SJCRH30 (cell line): ENCODE measurements at places on chromosomes 2 and 18.

- DNase-seq = no peak
Observed at GRCh38 chr2:39215545-39215944, 28.2 kb downstream of the CDKL4 start.

DNA sequence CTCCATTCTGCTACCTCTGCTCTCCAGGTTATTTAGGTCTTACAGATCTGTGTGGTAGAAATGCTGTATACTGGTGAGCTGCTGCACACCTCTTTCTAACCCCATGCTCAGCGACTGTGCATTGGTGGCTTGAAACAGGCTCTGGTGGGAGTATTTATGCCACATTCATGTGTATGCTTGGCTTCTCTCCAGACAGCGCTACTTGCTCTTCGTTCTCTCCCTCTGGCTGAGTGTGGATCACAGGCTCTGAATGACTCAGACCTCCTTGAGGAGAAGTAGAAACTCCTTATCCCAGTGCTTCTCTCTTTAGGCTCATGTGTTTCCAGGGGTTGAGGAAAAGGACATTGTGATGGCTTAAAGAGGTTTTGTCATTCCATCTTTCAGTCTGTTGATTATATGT, 54.9 kb downstream of the FHOD3 start:
- no peak for DNase-seq

GRCh38 chr2:70854411-70854810, 18.8 kb upstream of the CD207 start:
- DNase-seq = no peak

DNA sequence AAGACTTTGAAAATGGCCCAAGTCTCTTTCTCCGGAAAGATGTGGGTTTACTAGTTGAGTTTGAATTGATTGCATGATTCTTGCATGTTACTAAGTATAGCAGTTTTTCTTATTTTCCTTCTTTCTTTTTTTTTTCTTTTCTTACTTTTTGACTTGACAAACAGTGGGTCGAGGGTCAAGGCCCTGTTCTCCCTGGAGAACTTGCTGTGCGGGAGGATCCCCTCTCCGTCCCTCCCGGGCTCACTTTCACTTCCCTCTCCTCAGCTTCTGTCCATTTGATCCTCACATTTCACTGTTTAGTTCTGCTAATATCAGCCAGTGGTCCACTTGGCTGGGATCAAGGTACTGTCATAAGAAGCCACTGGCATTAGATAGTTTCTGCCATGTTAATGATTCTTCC, 767.4 kb downstream of the TDRD15 start:
- no peak for DNase-seq

- no peak for DNase-seq
Observed at GRCh38 chr18:35497027-35497369, 762 bp downstream of the INO80C start.

GRCh38 chr18:76273036-76273545, 222.0 kb downstream of the ZNF516 start:
- no peak for DNase-seq

- no peak for DNase-seq
Observed at GRCh38 chr2:223047260-223047761, 4.7 kb upstream of the KCNE4 start.

DNA sequence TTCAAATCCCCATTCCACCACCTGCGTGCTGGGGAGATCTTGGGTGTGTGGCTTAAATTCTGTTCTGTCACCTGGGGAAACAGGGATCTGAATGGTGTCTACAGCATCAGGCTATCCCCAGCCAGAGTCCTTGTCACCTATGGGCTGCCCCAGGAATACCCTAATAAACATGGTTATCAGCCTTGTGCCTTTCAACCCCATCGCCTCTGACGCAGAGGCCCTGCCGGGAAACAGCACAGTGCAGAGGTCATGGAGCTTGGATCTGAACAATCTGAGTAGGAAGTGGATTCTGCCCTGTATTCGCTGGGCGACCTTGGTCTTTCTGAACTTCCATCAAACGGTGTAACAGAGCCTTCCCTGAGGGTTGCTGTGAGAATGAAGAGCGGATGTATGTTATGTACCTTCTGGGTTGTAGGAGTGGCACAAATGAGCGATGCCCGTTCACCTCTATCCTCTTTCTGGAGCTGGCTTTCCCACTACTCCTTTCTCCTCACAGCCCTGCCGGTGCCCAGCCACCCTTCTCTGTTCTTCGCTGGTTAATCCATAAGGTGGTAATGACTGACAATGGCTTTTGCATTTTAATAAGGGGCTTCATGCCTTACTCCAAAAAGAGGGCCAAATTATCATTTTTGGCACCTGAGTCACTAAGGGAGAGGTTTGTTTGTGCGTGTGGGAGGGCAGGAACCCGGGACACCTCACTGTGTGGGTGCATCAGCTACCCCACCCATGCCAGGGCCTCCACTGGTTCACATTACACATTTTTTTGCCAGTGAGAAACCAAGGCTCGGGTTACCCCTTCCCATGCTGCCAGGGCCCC, 256.5 kb downstream of the MYCN start:
- DNase-seq = no peak

DNA sequence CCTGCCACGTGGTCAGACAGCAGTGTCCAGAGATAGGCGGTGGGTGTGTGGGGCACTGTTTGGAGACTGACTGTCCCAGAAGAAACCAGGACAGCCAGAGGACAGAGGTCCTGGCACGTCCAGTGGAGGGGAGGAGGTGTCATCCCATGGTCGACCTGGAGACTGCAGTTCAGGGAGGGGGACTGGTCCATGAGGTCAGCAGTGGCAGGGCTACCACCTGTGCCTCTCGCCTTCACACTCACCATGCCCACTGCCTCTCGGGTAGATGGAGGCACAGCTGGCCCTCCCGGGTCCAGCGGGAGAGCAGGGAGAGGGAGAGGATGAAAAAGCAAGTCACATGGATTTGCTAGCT, 53.9 kb downstream of the INHBB start:
- DNase-seq = no peak

DNA sequence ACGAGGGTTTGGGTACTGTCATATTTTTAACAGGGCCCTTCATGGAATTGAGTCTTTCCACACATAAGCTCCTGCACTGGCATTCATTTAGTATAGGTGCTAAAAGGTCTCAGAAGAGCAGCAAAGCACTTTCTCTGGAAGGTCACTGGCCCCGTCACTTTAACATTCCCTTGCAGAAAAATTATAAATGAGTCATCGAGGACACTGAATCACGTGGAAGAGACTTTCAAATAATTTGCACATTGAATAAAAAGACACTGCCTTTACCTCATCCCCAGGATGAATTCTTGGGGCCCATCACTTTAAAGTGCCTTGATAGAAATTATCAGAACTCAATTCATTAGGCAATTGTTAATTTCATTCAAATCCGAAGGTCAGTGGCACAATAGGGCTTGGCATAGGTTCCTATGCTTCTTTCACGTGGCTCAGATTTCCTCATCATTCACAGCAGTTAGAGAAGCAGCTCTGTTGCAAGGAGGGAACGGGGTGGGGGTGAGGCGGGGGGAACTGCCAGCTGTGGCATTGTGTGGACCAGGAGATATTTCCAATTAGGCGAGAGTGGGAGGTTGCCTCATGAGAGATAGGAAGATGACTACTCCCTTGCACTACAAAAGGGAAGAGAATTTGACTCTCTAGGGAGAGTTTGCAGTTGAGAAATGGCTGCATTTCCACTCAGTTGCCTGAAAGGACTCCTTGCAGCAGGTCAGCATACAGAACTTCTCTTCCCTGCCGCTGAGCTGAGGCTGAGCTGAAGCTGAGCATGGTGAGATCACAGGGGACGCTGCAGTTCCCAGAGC, 86.3 kb upstream of the NPAS2 start:
- DNase-seq = no peak

DNA sequence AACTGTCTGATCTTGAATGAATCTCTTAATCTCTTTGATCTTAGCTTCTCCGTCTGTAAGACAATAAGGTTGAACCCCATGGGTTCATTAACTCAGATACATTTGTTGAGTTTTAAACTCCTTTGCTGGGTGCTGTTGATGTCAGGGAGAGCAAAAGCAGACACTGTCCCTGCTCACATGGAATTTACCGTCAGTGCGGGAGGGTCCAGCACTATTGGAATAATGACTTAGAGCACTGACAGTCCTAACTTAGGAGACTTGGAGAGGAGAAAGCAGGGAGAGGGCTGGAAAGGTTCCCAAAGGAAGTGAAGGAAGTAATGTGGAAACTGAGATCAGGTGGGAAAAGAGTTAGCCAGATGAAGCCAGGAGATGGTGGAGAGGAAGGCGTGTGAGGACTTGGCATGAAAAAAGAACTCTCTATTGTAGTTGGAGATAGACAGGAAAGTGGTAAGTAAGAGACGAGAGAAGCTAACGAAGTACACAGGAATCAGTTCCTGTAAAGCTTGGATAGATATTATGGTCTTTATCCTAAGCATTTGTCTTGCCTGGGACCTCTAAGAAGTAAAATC, 141.4 kb upstream of the SERTAD2 start:
- DNase-seq = no peak

- DNase-seq = no peak
Observed at GRCh38 chr2:67851956-67852824, 210.6 kb downstream of the C1D start.

DNA sequence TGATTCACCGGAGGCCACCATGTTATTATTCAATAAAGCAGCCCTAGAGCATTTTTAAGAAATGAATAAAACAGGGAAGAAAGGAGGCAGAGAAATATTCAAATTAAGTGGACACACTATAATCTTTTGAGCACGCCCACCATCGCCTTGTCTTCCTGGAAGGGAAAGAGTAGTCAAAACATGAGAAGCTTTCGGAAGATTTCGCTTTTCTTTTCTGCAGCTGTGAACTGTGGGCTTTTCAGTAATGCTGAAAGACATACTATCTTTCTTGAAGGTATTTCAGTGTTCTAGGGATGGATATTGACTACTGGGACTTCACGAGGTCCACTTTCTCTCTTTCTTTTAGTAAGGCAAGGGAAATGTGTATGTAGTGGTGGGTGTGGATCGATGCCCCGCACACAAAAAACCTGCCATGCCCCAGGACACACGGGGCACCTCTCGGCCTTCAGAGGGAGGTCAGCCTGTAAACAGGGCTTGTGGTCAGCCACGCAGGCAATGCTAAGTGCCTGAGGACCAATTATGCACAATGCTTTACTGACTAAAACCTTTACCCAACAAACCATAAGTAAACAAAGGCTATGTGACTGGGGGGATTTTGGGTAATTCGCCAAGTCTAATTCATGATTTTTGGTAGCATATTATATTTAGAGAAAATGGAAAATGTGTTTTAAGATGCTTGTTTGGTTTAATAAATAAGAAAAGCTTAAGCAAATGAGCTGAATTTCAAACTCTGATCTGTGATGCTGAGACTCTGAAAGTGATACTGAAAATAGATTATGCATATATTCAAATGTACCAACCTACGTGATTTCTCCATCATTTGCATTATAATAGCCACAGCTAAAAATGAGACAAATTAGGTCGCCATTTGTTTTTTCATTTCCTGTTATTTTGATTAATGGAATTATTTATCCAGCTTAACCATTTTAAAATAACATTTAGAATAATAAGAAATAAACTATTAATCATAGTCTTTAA, 130.5 kb downstream of the ZNF516 start:
- no peak for DNase-seq

- no peak for DNase-seq
Observed at GRCh38 chr18:3499501-3499900, 49.5 kb downstream of the TGIF1 start.

GRCh38 chr18:61738488-61738887, 154.3 kb downstream of the RNF152 start:
- DNase-seq = no peak

GRCh38 chr18:709771-710170, 2.7 kb downstream of the ENOSF1 start:
- no peak for DNase-seq

DNA sequence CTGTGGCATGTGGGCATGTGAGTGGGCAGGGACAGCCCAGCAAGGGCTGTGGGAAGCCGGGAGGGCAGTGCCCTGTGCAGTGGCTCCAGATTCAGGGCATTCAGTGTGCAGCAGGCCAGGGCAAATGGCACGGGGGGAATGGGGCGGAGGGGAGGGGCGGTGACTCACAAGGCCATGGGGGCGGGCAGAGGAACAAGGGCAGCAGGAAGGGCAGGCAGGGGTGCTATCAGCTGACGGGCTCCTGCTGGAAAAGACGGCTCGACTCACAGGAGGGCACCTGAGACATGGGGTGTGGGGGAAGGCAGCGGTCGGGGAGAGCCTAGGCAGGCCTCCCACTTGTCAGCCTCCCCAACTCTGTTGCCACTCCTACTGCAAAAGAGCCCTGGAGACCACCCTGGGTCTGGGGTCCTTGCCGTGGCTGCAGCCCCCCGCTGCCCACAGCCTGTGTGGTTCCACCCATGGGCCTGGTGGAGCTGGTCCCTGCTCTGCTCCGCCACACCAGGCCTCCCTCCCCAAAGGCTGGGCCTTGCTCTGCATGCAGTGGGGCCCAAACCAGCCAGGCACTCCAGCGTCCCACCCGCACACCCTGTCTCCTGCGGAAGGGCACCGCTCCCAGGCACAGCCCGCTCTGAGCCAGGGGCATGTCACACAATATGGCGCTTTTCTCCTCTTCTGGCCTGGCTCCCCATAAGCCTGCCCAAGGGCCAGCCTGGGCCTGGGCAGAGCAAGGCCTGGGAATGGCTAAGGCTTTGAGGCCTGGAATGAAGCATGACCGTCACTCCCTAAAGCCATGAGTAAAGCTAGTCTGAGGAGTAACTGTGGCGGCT, 25.9 kb downstream of the HS6ST1 start:
- no peak for DNase-seq

- DNase-seq = no peak
Observed at GRCh38 chr18:49988733-49989132, 175.4 kb upstream of the ACAA2 start.

GRCh38 chr2:138171244-138171643, 207.0 kb downstream of the HNMT start:
- DNase-seq = no peak

- no peak for DNase-seq
Observed at GRCh38 chr2:110182449-110182848, 22.4 kb downstream of the NPHP1 start.

GRCh38 chr2:16640867-16641266, 24.8 kb downstream of the CYRIA start:
- no peak for DNase-seq

- no peak for DNase-seq
Observed at GRCh38 chr18:79707671-79708070, 28.1 kb downstream of the CTDP1 start.

GRCh38 chr2:175168564-175168945, 552 bp upstream of the ATF2 start:
- DNase-seq = no peak

- no peak for DNase-seq
Observed at GRCh38 chr2:61363580-61363979, 107.3 kb downstream of the USP34 start.

DNA sequence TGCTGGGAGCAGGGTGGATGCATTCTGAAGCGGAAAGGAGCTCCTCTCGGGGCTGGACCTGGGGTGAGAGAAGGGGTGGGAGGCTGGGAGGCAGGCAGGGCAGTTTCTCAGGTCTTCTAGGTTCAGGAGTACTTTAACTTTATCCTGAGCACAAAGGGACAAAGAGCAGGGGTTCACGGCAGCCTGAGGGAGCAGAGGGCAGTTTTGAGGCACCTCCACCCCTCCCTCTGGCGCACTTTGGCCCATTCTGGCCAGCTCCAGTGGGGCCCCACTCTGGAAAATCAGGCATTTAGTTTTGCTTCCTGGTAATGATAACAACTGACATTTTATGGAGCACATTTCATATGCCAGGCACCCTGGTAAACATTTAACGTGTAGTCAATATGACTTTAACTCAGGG, 14.3 kb downstream of the B3GNT7 start:
- no peak for DNase-seq

GRCh38 chr18:10930076-10930475, 219.3 kb downstream of the PIEZO2 start:
- DNase-seq = no peak
